GM10248 (cell line): ENCODE measurements at places on chromosomes 5 and 9.

DNA sequence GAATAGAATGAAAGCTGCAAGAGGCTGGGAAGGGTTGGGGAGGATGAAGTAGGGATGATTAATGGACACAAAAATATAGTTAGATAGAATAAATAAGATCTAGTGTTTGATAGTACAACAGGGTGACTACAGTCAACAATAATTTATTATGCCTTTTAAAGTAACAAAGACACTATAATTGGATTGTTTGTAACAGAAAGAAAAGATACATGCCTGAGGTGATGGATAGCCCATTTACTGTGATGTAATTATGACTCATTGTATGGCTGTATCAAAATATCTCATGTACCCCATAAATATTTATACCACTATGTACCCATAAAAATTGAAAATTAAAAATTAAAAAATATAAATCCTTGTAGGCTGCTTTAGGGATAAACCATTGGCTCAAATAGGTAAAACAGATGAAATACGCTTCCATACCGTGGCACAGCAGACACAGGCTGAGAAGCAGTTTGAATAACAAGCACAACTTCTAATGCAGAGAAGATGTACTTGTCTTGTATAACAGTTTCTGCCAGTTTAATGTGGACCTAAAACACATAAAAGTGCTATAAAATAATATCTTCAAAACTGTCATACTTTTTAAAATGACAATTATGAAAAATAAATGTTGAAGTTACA, 34.9 kb downstream of the APBA1 start:
- no peak for DNase-seq

GRCh38 chr5:102375272-102375671, 79.2 kb upstream of the SLCO4C1 start:
- DNase-seq, result no peak

DNA sequence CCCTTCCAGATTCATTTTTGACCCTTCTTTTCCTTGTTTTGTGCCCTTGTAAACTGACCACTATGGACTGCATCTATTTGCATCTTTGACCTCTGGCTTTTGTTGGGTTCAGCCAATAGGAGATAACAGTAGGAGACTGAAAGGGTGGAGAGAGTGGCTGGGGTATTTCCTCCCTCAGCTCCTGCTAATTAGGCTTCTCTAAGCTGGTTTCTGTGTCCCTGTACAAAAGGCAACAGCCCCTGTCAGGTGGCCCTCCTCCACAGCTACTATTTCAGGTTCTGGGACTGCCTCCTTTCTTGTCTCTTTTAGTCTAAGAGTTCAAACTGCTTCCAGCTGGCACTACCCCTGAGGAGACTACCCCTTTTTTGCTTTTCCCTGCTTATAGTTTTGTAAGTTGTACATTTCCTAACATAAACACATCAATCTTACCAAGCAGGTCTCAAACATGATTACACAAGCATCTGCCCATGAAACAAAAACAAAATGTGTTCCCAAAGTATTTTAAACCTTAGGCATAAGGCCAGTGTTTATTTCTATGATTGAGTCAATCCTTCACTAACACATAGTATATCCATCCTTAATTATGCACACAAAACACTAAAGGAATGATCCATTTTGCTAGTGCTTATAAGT, 262.0 kb upstream of the TRPM3 start:
- no peak for DNase-seq

- DNase-seq, result peak; percentile 52
These were observed 143.2 kb downstream of the RMI1 start for GRCh38 chr9:84123648-84124406.

- peak; percentile 29 for DNase-seq
These were observed 1.9 kb upstream of the FST start for GRCh38 chr5:53478411-53479044.

- DNase-seq, result peak; percentile 55
These were observed 777 bp downstream of the ENDOG start for GRCh38 chr9:128818839-128819715.

GRCh38 chr5:114363837-114364236, 2.0 kb downstream of the KCNN2 start:
- peak; percentile 6 for DNase-seq

- DNase-seq, result no peak
These were observed 6.9 kb upstream of the ZBTB5 start for GRCh38 chr9:37471942-37472684.

DNA sequence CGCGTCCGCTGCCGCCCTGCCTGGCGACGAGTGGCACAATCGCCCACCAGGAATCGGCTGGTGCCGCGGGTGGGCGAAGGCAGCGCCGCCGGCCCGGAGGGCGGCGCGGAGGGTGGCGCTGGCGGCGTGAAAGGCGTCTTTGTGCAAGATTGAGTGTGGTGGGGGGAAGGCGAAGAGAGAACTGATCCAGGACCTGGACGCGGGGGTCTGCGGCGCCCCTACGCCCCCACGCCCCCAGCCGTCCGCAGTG, 4.6 kb upstream of the RGMB start:
- no peak for DNase-seq

DNA sequence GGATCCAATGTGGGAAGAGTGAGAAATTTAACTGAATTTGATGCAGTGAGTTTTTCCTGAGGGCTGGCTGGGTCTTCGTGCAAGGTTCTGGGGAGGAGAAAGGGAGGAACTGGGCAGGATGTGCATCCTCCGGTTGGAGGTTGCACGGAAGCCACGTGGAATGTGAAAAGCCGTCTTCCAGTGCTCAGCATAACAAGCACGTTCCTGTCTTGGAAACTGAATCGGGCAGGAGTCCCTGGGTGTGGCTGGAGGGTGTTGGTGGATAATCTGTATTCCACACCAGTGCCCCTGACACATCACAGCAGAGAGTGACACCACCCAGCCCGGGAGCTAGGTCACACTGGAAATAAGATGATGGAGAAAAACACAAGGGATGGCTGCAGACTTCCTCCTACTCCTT, 154.3 kb downstream of the C5orf15 start:
- DNase-seq, result no peak

DNA sequence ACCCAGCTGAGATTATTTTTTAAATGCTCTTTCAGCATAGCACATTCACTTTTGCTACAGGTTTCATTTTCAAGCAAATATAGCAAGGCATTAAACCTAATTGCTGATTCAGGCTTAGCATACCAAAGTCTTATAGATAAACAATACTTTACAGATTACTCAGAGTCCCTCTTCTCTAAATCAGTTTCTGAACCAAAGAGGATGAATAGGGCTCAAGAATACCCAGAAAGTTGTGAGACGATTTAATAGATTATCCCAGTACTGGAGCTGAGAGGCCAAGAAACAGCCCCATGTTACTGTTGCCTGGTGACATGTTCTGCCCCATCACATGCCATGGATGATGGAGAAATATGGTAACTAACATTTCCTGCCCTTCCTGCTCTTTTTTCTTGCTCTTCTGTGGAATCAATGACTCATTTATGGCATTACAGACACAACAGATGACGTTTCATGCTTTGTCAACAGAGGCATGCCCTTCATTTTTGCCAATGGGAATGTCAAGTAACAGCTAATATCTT, 18.1 kb upstream of the SSBP2 start:
- no peak for DNase-seq

- DNase-seq, result no peak
These were observed 91.2 kb downstream of the TLE1 start for GRCh38 chr9:81598123-81598497.

DNA sequence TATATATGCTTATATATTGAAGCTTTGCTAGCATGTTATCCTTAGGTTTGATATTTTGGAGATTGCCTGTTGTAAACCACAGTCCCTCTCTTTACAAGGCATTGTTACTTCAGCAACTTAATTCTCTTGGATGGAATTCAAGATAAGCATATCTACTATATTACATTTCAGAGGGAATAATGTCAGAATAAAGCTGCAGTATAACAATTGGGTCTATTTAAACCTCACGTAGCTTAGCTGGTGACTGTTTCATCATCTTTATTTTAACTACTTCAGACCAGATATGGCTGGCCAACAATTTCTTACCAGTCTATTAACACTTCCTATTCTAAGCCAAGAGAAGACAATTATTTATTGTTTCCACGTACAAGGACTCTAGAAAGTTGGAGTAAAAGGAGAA, 27.1 kb downstream of the ZCCHC10 start:
- DNase-seq, result no peak

- peak; percentile 18 for DNase-seq
These were observed 4.3 kb upstream of the LNPEP start for GRCh38 chr5:96931605-96932004.

GRCh38 chr5:158560170-158560569, 539.5 kb downstream of the EBF1 start:
- DNase-seq, result peak; percentile 62

DNA sequence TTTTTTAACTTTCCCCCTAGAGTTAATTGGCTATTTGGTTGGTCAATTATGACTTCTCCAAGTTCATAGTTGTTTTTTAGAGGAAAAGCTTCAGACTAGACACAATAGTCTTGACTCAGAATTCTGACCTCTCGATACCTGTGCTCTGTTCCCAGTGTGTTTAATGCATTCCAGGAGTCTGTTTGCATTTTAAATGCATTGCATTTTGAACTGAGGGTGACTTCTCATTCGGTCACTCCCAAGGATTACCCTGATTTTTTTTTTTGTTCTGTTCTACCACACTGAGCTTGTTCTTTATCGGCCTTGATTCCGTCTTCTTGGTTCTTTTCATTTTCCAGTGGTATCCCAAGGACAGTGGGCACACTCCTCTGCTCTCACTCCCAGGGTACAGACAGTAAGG, 16.3 kb downstream of the ARHGEF28 start:
- DNase-seq, result no peak

GRCh38 chr5:107570805-107571531, 99.8 kb downstream of the EFNA5 start:
- DNase-seq, result peak; percentile 50

DNA sequence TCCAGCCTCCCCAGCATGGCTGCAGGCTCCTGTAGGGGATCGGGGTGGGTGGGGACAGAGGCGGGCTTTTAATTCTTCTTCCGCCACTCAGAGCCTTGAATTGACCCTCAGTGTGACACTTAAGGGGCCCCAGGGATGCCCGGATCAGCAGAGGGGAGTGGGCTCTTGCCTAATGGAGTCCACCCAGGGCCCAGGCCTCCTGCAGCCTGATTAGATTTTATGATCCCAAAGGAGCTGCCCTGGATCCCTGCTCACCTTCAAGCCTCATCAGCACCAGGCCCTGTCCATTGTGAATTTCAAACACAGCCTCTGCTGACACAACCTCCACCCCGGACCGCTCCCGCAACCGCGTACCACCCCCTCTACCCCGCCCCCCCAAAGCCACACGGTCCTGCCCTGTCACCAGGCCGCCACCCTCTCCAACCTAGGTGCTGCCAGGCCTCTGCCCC, 214.1 kb upstream of the IER5L start:
- DNase-seq, result no peak

DNA sequence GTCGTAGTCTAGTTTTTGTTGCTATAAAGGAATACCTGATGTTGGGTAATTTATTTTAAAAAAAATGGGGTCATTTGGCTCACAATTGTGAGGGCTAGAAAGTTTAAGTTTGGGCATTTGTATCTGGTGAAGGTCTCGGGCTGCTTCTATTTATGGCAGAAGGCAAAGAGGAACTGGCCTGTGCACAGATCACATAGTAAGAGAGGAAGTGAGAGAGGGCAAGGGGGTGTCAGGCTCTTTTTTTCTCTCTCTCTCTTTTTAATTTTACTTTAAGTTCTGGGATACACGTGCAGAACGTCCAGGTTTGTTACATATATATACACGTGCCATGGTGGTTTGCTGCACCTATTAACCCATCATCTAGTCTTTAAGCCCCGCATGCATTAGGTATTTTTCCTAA, 453.3 kb downstream of the DIRAS2 start:
- peak; percentile 50 for DNase-seq

- DNase-seq, result peak; percentile 92
These were observed at the start of gene MACROH2A1 for GRCh38 chr5:135398855-135399793. Gene MACROH2A1 (minus strand): TSS chr5:135399231. CDS start chr5:135389093, 10,138 bp downstream.

DNA sequence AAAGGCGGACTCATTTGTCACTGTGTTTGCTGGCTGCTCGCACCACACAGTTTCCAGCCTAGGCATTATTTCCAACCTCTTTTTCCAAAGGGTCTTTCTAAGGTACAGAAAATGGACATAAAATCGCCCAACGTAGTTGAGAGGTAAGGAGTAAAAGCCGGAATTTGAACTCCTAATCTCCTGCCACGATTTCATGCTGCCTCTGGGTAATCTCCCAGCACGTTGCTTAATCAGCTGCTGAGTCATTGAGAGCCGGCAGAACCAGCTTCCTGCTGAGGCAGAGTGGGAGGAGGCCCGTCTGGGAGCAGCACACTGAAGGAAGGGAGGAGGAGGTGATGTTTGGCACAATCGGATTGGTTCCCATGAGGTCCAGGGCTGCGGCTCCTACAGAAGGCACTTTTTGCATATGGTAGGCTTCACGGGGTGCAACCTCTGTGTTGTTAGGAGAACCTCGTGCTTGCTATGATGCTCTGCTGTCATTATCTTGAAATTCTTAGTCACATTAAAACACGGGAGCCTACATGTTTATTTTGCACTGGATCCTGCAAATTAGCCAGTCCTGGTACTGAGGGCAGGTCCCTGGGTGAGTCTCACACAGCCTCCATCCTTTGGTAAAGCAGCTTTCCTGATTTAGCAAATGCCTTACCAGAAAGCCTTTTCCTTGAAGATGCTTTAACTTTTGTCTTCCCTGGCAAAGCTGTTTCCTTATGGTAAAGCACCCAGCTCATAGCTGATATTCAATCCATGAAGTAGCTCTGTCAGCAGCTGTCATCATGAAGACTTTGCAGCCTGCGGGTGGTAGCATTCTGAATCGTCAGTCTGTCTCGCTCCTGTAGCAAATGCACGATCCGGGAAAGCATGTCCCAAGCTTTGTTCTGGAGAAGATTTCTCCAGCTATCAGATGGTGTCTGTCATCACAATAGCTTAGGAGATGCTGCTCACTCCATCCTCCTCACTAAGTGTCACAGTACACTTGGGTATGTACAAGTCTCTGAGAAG, 191.6 kb upstream of the MSX2 start:
- no peak for DNase-seq

GRCh38 chr5:9335754-9336495, 209.9 kb downstream of the SEMA5A start:
- DNase-seq, result no peak

GRCh38 chr9:13665418-13666066, 386.1 kb upstream of the MPDZ start:
- no peak for DNase-seq

DNA sequence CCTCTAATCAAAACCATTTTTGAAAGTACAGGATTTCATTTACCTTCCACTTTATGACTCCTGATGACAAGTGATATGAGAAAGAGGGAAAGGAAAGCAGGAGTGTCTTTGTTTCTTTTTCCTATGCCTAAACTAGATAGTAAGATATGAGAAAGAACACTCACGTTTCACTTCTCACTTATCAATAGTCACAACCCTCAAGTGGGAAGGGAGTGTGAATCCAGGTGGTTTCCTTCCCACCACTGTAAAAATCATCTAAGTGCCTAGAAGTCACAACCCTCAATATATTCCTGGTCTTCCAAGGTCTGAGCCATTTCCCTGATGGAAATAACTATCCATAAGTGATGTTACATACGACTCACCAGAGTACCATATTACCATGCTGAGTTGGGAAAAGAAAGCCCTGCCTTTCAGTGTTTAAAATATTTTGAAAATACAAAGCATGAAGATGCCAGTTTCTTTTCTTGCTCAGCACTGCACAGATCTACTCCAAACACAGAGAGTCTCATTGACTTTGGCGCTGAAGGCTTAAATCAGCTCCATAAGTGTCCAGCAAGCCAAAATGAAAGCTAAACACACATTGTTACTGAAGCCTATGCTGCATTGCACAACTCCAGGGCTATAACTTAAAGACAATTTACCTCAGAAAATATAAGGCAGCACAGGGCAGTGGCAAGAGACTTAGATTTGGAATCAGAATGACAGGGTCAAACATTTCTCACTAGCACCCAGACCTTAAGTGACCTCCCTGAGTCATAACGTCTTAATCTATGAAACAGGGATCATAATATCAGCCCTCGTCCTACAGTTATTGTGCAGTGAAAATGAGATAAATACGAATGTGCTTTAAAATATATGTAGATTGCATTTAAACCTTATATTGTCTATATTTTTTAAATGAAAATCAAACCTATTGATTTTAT, 301.2 kb downstream of the KIAA0825 start:
- DNase-seq, result no peak
